ENCODE measurements at places on chromosomes 3 and 15.

- DNase-seq: no peak
These were observed 164.1 kb downstream of the SSR3 start for GRCh38 chr3:156390846-156391245.

GRCh38 chr3:72011485-72011884 is 226.5 kb upstream of the PROK2 start:
- DNase-seq: peak; percentile 93

DNA sequence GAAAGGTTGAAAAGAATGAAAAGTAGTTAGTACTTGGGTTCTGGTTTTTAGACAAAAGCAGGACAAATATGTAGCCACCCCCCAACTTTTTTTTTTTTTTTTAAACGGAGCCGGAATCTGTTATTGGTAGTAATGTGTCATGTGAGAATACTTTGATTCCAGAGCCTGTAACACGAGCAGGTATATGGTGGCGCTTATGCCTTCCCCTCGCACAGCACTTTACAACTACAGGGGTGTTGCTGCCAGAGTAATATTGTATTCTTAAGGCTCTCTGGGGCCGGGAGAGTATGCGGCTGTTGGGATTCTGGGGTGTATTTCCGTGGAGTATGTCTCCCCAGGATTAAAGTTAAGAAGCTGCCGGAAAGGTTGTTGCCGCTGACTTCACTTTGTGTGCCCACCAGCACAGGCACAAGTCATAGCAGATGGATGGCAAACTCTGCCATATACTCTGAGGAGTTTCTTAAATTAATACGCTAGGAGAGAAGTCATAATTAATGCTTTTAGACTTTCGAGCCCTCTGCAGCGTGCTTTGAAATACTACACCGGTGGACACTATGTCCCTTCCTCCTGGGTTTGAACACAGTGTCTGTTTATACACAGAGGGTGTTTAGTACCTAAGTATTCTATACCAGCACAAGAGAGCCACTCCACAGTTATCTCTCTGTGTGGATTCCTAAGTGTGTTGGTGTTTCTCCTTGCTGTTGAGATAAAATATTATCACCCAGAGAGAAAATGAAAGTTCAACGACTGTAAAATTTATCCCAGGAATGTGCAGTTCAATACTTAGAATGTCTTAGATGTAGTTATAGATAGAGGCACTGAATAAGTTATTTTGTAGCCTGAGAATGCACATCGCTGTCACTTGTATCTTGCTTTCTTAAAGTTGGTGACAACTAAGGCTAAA is 1.4 kb downstream of the MBNL1 start:
- no peak for DNase-seq

- DNase-seq: no peak
These were observed 156.2 kb upstream of the LMCD1 start for GRCh38 chr3:8345398-8345797.

- DNase-seq: no peak
These were observed 363.6 kb downstream of the NLGN1 start for GRCh38 chr3:173761161-173761560.

DNA sequence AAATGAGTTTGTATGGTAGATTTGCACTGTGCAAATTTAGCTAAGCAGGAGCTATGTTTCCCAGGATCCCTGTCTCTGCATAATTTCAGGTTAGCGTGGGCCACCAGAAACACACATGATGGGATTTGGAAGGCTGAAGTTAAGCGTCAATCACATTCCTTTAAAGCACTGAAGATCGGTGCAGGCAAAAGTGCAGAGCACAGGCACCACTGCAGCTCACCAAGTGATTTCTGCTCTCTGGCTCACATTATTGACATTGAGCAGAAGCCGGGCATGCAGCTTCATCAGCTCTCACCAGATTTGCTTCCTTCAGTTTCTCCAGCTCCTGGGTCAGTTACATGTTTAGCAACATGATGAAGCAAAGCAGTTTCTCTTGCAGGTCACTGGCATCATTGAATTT is 256.4 kb upstream of the TGFBR2 start:
- DNase-seq: no peak

DNA sequence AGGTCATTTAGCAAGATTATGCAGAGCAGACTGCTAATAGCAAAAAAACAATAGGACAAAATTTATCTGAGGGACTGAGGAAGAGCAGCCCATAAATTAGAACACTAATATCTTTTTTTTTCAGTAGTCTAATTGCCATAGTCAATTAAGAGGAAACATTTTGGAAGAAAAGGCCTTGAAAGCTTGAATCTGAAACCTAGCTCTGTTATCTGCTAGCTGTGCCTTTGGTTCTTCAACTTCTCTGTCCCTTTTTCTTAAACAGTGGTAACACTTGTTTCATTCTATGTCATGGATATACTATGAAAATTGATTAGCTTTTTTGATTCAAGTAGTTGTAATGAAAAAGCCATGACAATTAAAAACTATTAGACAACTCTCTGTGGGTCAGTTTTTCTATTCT is 1.7 kb downstream of the ATR start:
- no peak for DNase-seq

GRCh38 chr3:4755566-4755965 is 223.7 kb upstream of the BHLHE40 start:
- DNase-seq: no peak

DNA sequence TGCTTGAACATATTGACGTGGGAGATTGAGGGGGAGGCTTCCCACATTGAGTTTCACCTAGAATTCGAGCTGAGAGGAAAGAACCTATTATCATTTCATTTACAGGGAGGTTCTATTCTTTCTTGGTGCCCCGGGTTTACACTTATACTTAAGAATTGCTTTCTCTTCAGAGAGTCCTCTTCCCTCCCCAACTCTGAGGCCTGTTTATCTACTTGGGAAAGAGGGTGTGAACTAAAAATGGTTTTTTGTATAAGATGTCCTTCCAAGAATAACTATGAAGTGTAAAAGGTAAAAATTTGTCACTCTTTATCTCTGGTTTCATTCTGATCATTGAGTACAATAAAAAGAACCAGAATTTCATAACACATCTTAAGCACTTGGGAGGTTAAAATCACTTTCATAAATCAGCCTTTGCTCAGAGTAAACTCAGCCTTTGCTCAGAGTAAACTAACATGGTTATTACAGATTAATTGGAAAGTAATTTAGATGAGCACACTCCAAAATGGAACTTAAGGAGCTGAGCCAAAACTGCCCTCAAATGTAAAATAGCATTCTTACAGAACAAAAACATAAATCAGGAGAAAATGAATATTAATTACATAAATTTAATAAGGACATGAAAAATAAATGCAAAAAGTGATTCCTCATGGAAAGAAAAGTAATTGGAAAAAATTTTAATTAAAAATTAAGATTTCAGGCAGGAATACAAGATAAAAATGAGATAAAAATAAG is 75.2 kb downstream of the GADL1 start:
- DNase-seq: no peak

DNA sequence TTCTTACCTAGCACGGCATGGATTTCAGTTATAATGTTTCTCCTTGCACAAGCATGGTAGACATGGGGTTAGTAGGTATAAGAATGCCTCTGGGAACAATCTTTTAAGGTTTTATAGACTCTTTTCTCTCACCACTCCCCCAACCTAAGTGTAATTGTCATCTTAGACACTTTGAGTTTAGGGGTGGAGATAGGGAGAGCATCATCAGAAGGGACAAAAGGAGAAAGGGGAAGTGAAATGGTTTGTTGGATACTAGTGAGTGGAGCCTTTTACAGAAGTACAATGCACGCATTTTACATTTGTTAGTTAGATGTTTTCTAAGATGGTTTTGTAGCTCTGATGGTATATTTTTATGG is 189.2 kb downstream of the TP63 start:
- no peak for DNase-seq

GRCh38 chr3:78141269-78141668 is 1101.4 kb downstream of the ROBO2 start:
- DNase-seq: no peak

- no peak for DNase-seq
These were observed 790.4 kb downstream of the GRM7 start for GRCh38 chr3:7651274-7651673.

- no peak for DNase-seq
These were observed 221.2 kb downstream of the IGSF11 start for GRCh38 chr3:118813472-118813871.

Measured in GM04503 (cell line).